Keratinocyte (primary cell): ENCODE measurements at places on chromosomes 11 and 22. TPM values are rescaled to one million over a fixed set of nuclear protein-coding genes. Genes with fewer than 3 reads are reported as not detected.

DNA sequence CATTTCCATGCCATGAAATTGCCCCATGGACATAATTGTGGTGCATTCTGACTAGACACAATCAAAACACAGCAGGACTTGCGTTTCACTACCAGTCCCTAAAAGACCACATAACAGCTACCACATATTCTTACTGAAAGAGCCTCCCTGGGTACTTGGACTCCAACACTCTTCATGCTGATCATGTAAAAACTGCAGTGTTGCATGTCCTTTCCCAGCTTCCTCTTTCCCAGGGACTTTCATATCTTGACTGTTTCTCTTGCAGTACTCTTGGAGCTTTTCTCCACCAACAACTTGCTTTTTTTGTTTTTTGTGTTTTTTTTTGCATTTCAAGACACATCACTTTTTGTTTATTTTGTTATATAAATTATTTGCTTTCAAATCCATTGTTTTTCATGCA lies 22.9 kb downstream of the MS4A6E start:
- no peak for DNase-seq

DNA sequence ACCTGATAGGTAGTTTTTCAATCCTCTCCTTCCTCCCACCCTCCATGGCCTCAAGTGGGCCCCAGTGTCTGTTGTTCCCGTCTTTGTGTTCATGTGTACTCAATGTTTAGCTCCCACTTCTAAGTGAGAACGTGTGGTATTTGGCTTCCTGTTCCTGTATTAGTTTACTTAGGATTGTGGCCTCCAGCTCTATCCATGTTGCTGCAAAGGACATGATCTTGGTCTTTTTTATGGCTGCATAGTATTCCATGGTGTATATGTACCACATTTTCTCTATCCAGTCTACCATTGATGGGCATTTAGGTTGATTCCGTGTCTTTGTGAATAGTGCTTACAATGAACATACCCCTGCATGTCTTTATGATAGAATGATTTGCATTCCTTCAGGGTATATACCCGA lies 54.1 kb upstream of the CFAP300 start:
- DNase-seq: no peak

GRCh38 chr11:61978703-61979661 lies 11.5 kb upstream of the FTH1 start:
- DNase-seq: no peak

EPS8L2 gene
- polyA plus RNA-seq: 81.4 to 297 TPM (median 114 TPM) in 3 replicates

DNA sequence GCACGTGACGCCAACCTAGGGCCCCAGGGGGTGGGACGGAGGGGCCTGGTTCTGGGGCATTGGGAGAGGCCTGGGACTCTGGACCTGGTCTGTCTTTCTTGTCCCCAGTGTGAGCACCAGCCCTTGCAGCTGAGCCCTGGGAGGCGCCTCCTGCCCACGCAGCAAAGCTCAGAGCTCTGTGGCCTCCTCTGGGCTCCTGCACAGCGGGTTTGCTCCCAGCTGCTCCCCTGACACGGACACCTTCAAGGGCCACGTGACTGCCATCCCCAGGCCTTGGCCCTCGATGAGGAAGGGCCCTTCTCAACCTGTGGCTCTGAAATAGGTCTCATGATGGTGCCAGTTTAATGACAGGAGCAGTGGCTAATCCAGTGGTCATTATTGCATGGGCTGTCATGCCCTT lies 31.5 kb upstream of the CCDC188 start:
- DNase-seq: no peak

- no peak for DNase-seq
Observed at GRCh38 chr11:82986446-82986845, 84.9 kb downstream of the DDIAS start.

- no peak for DNase-seq
Observed at GRCh38 chr11:65316227-65317024, 1.8 kb downstream of the CDC42EP2 start.

DCHS1 gene
- 0.03 to 0.05 TPM (median 0.03 TPM) in 3 replicates for polyA plus RNA-seq

ELMOD1 gene
- polyA plus RNA-seq: 0.15 to 0.63 TPM (median 0.51 TPM) in 3 replicates
